Uterus (tissue), 4 donors: ENCODE measurements at places on chromosomes 1 and 21. TPM values are rescaled to one million over a fixed set of nuclear protein-coding genes. Genes with fewer than 3 reads are reported as not detected.

OR2AK2 gene
- not detected for total RNA-seq

F13B gene
- total RNA-seq = not detected

GRCh38 chr1:73761559-73761958, 436.4 kb downstream of the LRRIQ3 start:
- H3K36me3 ChIP-seq = no peaks in the 10 kb centered on the region
- no peaks in the 10 kb centered on the region for H3K4me1 ChIP-seq
- no peak for DNase-seq
- no peak overlapping the region for H3K4me3 ChIP-seq

GRCh38 chr1:19723874-19724273, 59.2 kb downstream of the HTR6 start:
- no peaks in the 10 kb centered on the region for H3K36me3 ChIP-seq
- DNase-seq = no peak
- H3K4me3 ChIP-seq = no peak overlapping the region
- H3K27me3 ChIP-seq = no peaks in the 10 kb centered on the region
- no peak overlapping the region for H3K27ac ChIP-seq

GRCh38 chr1:200405264-200405663, 4.6 kb downstream of the ZNF281 start:
- H3K27ac ChIP-seq = no peak overlapping the region
- DNase-seq = no peak
- no peak overlapping the region for H3K4me3 ChIP-seq
- H3K36me3 ChIP-seq = no peaks in the 10 kb centered on the region
- H3K27me3 ChIP-seq = no peaks in the 10 kb centered on the region

- DNase-seq = no peak
- no peaks in the 10 kb centered on the region for H3K4me1 ChIP-seq
- H3K27me3 ChIP-seq = no peaks in the 10 kb centered on the region
- no peak overlapping the region for H3K27ac ChIP-seq
- no peak overlapping the region for H3K4me3 ChIP-seq
Observed at GRCh38 chr1:94254073-94254810, 16.9 kb upstream of the ARHGAP29 start.

DNA sequence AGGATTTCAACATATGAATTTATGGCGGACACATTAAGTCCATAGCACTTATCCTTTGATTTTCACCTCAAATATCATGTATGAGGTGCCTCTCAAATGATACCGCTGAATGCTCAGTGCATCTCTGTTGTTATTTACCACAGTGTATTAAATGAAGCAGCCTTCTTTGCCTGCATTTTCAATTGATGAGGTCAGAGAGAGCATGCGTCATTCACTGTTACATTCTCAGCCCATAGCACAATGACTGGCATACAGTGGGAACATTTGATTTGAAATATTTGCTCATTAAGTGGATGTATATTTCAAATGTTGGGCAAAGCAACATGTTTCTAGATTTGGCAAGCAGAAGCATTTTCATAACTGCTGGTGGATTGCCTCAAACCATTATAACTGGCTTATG, 45.7 kb downstream of the LRRC7 start:
- DNase-seq = no peak
- H3K36me3 ChIP-seq = no peaks in the 10 kb centered on the region
- H3K27me3 ChIP-seq = no peaks in the 10 kb centered on the region

DNA sequence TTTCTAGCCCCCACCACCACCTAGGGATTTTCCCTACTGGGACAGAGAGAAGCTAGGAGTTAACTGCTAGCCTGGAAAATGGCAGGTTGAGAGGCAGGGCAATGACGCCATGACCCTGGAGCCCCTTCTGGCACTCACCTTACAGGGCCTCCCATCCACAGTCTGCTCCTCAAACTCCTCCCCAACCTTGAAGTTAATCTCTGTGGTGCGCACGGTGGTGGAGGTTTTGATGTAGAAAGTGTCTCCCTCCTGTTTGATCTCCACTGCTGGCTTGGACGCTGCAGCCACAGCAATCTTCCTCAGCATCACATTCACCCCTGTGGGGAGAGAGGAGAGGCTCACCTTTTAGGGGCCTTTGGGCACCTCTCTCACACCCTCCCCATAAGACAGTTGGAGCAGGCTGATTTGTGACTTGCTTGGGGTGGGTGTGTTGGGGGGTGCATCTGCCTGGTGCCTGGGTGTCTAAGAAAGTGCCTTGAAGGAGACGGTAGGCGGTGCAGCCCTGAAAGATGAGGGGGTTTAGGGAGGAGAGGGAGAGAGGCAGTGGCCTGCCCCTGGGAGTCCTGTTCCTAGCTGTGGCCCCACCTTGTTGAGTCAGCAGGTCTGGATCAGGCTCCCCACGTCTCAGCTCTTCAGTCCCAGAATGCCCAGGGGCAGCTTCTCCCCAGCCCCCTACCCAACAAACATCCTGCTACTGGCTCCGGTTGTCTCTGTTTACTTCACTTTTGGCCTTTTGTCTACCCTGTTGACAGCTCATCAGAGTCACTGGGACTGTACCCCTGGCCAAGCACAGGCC, 4.4 kb downstream of the CRABP2 start:
- H3K36me3 ChIP-seq = no peaks in the 10 kb centered on the region
- H3K4me3 ChIP-seq = no peak overlapping the region
- H3K4me1 ChIP-seq = peaks cover 10% of the 10 kb centered on the region
- DNase-seq = no peak

- no peaks in the 10 kb centered on the region for H3K4me1 ChIP-seq
- H3K27ac ChIP-seq = peak overlapping the region; percentile 44
- no peak for DNase-seq
- no peaks in the 10 kb centered on the region for H3K36me3 ChIP-seq
- H3K4me3 ChIP-seq = no peak overlapping the region
Observed at GRCh38 chr1:192737306-192737705, 71.5 kb upstream of the RGS2 start.

DNA sequence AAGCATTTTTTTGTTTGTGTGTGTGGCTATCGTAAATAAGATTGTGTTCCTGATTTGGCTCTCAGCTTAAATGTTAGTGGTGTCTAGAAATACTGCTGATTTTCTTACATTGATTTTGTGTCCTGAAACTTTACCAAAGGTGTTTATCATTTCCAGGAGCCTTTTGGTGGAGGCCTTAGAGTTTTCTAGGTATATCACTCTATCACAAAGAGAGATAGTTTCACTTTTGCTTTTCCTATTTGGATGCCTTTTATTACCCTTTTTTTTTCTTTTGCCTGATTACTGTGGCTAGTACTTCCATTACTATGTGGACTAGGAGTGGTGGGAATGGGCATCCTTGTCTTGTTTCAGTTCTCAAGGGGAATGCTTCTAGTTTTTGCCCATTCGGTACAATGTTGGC, 109.6 kb downstream of the S1PR1 start:
- H3K27ac ChIP-seq = no peak overlapping the region
- H3K4me3 ChIP-seq = no peak overlapping the region
- H3K4me1 ChIP-seq = no peaks in the 10 kb centered on the region
- DNase-seq = no peak

GRCh38 chr1:30756545-30757351, 826 bp downstream of the LAPTM5 start:
- peak overlapping the region; percentile 48 for H3K27ac ChIP-seq
- no peaks in the 10 kb centered on the region for H3K36me3 ChIP-seq
- H3K4me3 ChIP-seq = no peak overlapping the region
- H3K4me1 ChIP-seq = no peaks in the 10 kb centered on the region
- no peak for DNase-seq

FCRL3 gene
- total RNA-seq = 0.21 TPM

MYCL gene
- not detected for total RNA-seq

GRCh38 chr1:22476566-22476965, 24.9 kb downstream of the ZBTB40 start:
- no peak for DNase-seq
- H3K4me1 ChIP-seq = no peaks in the 10 kb centered on the region
- no peaks in the 10 kb centered on the region for H3K27me3 ChIP-seq
- H3K4me3 ChIP-seq = no peak overlapping the region
